Motor neuron (in vitro differentiated cells): ENCODE measurements at places on chromosomes 5 and 9. TPM values are rescaled to one million over a fixed set of nuclear protein-coding genes. Genes with fewer than 3 reads are reported as not detected.
A peak's percentile ranks its signal among the peaks of the same experiment; 100 is the strongest.

GRCh38 chr5:136382071-136382470 lies 16.7 kb upstream of the TRPC7 start:
- ATAC-seq, result no peak

DNA sequence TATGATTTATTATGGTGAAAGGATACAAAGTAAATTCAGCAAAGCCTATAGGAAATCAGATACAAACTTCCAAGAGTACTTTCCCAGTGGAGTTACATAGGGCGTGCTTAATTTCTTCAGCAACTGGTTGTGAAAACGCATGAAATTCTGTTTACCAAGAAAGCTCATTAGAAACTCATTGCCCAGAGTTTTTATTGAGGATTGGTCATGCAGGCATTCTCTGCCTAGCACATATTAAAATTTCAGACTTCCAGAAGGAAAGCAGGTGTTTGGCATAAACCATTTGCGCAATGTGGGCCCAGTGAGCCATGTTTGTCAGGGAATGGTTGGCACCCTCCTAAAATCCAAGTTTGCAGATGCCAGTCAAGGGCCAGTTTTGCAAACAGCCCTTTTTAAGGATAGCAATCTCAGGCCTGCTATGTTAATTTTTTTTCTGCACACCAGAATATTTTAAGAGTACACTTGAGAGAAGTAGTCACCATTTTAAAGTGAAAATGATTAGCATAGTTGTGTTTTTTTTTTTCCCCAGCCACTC lies 311.1 kb upstream of the CHD1 start:
- no peak for ATAC-seq

DNA sequence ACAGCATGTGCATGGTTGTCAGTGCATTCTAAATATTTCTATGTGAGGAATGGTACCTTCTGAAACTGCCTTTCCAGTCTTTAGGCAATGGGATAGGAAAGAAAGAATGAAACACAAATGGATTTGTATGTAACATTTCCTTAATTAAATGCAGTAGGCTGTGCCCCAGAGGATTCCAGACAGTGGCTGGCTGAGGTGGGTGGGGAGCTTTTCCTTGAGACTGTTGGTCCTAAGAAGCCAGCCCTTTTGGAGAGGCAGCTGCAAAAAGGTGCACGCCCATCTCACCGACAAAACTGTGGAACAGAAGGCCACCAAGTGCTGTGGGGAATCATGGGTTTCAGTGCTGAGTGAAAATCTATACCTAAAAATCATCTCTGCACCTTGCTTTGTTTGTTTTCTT lies 6.8 kb upstream of the CKMT2 start:
- no peak for ATAC-seq

GRCh38 chr5:109961751-109962150 lies 272.0 kb downstream of the MAN2A1 start:
- ATAC-seq, result no peak

GRCh38 chr5:100595812-100596173 lies 60.6 kb downstream of the FAM174A start:
- peak; percentile 46 for ATAC-seq

DNA sequence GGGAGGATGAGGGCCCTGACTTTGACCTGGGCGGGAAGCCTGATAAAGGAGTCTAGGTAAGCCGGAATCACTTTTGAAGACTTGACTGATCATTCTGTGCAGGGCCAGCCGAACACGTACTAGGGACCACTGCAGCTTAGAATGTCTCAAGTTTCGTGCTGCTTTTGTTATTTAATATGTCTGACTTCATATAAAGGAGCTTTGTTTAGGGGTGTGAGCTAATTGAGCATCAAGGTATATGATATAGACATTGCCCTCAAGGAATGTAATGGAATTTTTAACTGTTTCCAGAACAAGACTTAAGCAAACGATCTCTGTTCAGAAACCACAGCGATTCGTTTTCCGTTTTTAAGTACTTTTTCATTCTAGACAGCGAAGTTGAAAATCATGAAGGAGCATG lies 173.0 kb downstream of the SEMA6A start:
- no peak for ATAC-seq

GRCh38 chr9:99237356-99237755 lies 15.3 kb downstream of the SEC61B start:
- no peak for ATAC-seq

DNA sequence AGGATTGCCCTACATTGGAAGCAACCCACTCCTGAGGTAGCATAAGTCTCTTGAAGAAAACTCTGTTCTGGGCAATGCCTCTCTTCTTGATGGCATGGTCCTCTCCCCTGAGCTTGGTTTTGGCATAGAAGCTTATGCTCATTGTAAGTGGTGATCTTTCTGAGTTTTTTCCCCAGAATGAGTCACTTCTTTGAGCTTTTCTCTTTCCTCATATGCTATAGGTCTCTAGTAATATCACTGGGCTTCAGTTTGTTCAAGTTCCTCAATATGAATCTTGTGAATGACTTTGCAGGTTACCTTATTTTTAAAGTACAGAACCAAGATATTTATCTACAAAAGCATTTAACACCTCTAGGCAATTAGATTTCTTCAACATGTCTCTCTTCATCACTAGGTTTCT lies 76.5 kb upstream of the ATG10 start:
- no peak for ATAC-seq

DNA sequence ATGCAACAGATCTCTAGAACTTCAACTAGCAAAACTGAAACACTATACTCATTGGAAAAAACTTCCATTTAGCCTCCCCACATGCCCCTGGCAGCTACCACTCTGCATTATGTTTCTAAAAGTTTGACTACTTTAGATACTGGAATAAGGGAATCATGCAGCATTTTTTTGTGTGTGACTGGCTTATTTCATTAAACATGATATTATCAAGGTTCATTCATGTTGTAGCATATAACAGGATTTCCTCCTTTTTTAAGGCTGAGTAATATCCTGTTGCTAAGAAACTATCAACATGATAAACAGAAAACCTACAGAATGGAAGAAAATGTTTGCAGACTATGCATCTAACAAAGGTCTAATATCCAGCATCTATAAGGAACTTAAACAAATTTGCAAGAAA lies 597.9 kb downstream of the DMRTA1 start:
- ATAC-seq, result no peak

GRCh38 chr9:112789473-112789872 lies 38.9 kb downstream of the SNX30 start:
- no peak for ATAC-seq

DNA sequence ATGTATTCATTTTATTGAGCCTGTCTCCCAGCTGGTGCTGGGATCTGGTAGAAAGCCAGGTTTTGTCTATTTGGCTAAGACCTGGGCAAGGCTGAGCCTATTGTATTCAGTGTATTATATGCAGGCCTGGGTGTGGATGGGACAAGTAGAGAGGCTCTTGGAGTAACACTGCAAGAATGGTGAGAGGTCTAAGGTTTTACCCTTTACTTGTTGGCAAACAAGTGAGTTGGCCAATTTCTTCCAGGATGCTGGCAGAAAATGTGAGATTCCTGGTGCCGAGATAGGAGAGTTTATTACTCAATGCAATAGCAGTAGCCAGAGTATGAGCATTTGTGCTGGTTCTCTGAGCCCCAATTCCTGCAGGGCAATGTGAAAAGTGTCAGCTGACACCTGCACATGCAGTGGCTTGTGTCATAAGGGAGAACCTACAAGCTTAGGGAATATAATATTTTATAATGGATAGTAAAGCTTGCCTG lies 141.7 kb upstream of the PRLR start:
- peak; percentile 42 for ATAC-seq

DNA sequence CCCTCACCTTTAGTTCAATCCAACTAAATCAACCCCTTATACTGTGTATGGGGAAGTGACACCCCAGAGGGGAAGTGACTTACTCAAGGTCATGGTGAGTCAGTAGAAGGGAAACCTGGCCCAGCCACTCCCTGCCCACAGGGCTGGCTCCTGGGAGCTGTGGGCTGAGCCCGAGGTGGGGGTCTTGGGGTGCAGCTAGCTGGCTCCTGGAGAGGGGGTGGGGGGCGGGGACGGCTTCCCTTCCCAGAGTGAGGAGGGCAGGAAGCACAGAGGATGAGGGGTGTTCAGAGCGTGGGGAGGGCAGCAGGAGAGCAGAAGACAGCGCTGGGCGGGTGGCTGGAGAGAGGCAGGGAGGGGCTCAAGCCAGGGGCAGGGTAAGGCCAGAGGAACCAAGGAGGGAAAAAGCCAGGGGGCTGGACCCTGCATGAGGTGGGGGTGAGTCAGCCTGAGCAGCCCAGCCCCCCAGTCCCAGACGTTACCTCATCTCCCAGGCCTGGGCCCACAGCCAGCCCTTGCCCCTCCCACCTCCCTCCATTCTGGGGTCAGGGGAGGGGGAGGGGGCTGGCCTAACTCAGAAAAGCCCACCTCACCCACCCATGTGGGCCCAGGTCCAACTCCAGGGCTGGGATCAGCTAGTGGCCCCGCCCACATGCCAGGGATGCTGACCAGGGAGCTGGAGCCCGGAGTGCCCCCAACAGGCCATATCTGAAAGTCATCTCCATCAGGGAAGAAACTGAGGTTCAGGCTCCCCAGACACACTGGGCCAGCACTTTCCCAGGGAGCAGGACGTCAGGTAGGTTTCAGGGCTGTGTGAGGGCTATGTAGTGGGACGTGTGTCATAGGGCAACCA lies 2.8 kb downstream of the PDLIM7 start:
- ATAC-seq, result peak; percentile 18

DNA sequence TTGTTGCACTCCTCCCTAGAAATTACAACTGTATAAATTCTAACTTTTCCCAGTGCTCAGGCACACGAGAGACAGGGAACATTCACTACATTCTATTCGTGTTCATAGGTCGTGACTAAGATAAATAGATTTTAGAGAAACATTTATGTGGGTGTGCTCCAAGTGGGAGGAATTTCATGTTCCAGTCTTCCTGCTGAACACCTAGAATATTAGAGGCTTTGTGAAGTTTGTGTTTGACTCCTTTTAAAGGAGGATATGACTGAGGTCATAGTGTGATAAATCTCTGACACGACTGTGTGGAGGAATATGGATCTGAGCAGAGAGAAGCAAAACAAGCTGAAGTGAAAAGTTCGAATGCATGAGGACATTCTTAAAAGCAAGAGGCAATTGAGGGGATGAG lies 355.3 kb downstream of the ZSWIM6 start:
- ATAC-seq, result peak; percentile 32

- ATAC-seq, result no peak
Measured at GRCh38 chr9:93236541-93237206, 52.7 kb downstream of the WNK2 start.

The CORO2A gene
- 2.0 and 2.2 TPM in 2 replicates for total RNA-seq

The F2RL2 gene
- total RNA-seq, result 0.32 and 0.52 TPM in 2 replicates

The ZNF454 gene
- 1.9 and 2.5 TPM in 2 replicates for total RNA-seq

The SMC2 gene
- total RNA-seq, result 6.2 TPM in 2 replicates

The PRR16 gene
- 0.96 and 1.1 TPM in 2 replicates for total RNA-seq

The ACOT12 gene
- total RNA-seq, result not detected in 2 replicates

The PDE8B gene
- 1.8 TPM in 2 replicates for total RNA-seq

The LURAP1L gene
- 6.3 and 6.6 TPM in 2 replicates for total RNA-seq

The CXXC5 gene
- 48.6 and 53.4 TPM in 2 replicates for total RNA-seq

The UCK1 gene
- 22.6 TPM in 2 replicates for total RNA-seq

The SLC1A1 gene
- 11.4 and 12.0 TPM in 2 replicates for total RNA-seq

The FCN1 gene
- total RNA-seq, result not detected in 2 replicates
